ENCODE measurements at places on chromosomes 2 and 18.

DNA sequence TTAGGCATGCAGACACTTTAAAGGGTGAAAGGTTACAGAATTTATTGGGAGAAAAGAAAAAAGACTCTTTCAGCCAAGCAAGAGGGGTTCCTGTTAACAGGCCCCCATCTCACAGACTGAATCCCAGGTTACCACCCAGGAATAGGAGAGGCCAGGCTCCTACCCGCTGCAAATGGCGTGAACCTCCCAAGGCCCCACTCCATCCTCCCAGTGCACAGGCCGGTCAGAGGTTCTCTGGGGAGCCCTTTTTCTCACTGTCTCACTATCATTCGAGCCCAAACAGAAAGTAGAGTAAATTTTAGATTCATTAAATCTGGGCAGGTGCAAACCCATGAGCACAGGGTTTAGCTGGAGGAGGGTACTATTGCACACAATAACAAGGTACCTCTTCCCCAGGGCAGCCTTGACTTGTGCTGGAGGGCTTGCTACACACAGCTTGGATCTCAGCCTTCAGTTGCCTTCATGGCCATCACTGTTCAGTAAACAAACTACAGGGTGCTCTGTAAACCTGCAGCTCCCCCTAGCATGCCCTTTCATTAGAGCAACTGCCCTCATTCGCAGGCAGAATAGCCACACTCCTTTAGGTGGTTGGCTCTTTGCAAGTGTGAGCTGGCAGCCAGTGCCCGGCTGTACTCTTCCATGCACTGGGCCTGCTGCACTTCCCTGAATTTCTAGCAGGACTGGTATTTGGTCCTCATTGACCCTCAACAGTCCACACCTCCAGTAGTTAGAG, 7.3 kb upstream of the PLEK start:
- DNase-seq: no peak

GRCh38 chr2:10638093-10638492, 51.7 kb downstream of the NOL10 start:
- no peak for DNase-seq

GRCh38 chr2:97645112-97645694, 659 bp upstream of the COX5B start:
- DNase-seq: no peak

DNA sequence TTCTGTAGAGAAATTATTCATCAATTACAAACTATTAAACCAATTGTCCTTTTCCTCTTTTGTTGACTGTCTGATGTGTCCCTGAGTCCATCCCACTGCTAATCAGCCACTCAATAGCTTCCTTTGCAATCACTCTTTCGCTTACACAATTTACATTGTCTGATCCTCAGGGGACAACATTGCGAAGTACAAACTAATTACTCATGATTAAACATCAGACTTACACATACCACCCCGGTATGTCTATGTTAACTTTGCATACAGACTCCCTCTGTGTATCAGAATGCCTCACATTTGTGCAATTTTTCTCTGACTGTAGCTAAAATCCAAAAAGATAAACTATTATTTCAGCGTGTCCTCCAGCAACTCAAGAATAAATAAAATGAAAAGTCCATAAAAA, 264.4 kb upstream of the REV1 start:
- DNase-seq: no peak

GRCh38 chr2:84856787-84857186, 24.1 kb downstream of the TRABD2A start:
- no peak for DNase-seq

DNA sequence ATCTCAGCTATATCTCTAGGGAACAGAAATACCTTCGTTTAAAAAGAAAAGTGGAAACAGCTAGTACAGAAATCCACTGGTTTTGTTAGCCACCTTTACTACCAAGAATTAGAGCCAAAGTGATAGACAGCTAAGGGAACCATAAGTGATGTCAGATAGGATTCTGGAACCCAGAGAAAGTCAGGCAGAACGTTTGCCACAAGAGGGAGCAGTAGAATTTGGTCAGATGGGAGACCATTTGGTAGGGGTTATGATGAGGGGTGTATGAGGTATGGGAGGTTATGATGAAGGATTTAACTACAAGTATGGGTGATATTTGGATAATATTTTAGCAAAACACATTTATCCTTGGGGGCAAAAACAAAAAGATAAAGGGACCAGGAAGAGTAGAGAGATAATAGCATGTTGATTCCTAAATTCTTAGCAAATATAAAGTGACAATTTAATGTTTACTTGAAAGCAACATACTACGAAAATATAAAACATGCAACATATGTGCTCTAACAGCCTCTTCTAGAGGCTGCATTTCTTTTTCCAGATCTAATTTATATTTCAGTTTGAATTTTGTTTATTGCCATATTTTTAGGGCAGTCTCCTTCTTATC, 3.3 kb downstream of the SLC8A1 start:
- no peak for DNase-seq

GRCh38 chr18:14914121-14914520, 166.1 kb downstream of the ANKRD30B start:
- no peak for DNase-seq

- DNase-seq: no peak
Measured at GRCh38 chr2:128439791-128440665, 121.4 kb upstream of the HS6ST1 start.

GRCh38 chr2:51153236-51153635, 121.3 kb upstream of the NRXN1 start:
- no peak for DNase-seq

GRCh38 chr2:60148716-60149115, 404.7 kb downstream of the BCL11A start:
- no peak for DNase-seq

DNA sequence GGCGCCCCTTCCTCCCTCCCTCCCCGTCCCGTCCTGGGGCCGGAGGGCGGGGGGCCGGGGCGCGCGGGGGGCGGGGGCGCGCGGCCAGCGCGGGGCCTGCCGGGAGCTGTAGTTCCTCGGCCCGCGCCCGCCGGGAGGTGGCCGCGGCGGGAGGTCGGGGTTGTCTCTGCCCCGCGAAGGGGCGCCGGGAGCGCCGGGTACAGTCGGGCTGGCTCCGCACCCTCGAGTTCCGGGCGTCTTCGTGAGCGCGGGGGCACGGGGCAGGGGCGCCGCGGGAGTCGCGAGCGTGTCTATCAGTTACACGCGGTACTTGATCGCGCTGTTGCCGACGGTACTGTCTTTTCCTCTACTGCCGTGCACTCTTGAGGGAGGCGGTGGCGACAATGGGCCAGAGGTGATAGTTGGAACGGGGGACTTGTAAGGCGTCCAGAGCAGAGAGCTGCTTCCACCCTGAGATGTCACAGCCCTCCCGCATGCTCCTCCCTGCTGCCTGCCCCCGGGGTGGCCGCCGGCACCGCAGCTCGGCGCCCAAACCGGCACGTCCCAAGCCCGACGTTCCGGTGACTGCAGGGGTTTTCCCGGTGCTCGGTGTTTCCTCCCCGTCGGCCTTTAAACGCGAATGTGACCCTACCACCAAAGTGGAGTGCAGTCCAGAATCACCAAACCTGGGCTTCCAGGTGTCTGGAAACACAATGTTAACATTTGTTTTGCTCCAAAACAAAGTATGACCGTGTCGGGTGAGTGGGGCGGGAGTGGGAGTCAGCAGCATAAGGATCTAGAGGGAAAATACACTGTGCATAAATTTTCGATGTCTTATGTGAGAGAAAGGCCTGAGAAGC, at the start of gene PRKD3:
Gene PRKD3 (minus strand): TSS at position 48 of the 839 bp plus-strand sequence. CDS start 8,309 bp downstream, outside the sequence.
- no peak for DNase-seq

DNA sequence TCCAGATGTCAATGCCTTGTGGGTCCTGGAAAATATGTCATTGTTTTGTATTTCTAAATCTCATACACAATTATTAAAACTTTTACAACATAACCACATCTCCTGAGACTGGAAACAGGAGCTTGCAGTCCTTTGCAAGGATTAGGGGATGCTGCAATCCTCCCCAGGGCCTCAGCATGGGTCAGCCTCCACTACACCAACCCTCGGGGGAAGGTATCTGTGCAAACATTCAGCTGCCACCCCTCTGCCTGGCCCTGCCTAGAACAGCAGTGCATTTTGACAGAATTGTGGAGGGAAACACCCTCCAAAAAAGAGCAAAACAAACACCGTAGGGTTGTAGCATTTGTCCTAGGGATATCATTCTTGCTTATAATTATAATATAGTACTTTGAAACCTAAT, 4.2 kb upstream of the UPP2 start:
- DNase-seq: no peak

- DNase-seq: no peak
Measured at GRCh38 chr2:241150660-241151530, 628 bp downstream of the PPP1R7 start.

GRCh38 chr18:31973929-31974546, 31.1 kb upstream of the TRAPPC8 start:
- no peak for DNase-seq

DNA sequence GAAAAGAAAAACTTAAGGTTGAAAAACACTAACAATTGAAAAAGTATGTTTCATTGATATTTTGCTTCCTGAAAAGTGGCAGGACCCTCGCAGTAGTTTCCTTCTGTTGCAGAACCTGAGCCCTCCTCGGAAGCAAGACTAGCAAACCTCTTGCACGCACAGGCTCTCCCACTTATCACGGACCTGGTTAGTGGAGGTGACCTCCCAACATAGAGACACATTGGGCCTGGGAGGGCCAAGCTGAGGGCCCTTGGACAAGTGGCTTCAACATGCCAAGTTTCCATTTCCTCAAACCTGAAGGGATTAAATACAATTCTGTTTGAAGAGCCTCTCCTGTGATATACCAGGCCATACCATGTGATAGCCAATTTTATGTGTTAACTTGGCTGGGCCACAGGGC, 133.4 kb upstream of the AGAP1 start:
- no peak for DNase-seq

GRCh38 chr2:43569921-43570320, 25.9 kb downstream of the THADA start:
- DNase-seq: no peak

GRCh38 chr2:121161272-121161671, 123.7 kb downstream of the TFCP2L1 start:
- DNase-seq: no peak

GRCh38 chr2:60447943-60448342, 105.5 kb downstream of the BCL11A start:
- DNase-seq: no peak

DNA sequence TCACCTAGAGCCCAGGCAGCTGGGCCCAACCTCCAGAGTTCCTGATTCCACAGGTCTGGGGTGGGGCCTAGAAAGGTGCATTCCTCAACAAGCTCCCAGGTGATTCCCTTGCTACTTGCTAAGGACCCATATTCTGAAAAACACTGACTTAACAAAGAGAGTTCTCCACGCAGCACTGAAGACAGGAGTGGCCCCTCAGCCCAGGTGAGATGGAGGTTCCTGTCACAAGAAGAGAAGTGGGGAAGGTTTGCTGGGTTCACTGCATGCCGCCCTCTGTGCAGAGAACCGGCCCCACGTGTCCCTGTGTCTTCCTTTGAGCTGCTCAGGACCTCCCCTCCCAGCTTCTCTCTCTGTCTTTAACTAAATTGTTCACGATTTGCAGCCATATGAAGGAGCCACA, 201.4 kb upstream of the DDX18 start:
- no peak for DNase-seq

DNA sequence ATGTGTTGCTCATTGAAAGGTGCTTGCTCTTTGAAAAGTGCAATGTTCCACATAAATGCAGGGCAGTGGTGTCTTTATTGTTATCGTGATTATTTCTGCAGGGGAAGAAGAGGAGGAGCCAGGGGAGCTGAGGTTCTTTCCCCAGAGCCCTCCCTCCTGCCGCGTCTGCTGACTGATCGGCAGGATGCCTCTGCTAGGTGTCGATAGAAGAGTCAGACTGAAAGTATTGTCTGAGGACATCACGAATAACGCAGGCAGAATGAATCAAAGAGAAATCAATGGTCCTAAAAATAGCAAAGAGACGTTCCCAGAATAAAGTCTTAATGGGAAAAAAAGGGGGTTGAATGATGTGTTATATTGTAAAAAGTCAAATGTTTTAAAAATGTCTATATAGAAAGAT, 47.4 kb upstream of the SIX3 start:
- DNase-seq: no peak

GRCh38 chr2:178484245-178485041, 4.2 kb downstream of the PLEKHA3 start:
- DNase-seq: no peak

- no peak for DNase-seq
Measured at GRCh38 chr2:150125708-150126107, 361.8 kb downstream of the RND3 start.

- no peak for DNase-seq
Measured at GRCh38 chr2:237177986-237178385, 92.3 kb downstream of the COPS8 start.

GRCh38 chr2:47697000-47697601, 85.8 kb upstream of the MSH6 start:
- DNase-seq: no peak

- no peak for DNase-seq
Measured at GRCh38 chr2:234939576-234939975, 12.2 kb upstream of the SH3BP4 start.

- no peak for DNase-seq
Measured at GRCh38 chr2:37323176-37323780, 1.4 kb downstream of the PRKD3 start.

- DNase-seq: no peak
Measured at GRCh38 chr2:157620956-157621355, 7.7 kb downstream of the ACVR1C start.

- DNase-seq: no peak
Measured at GRCh38 chr2:189798312-189799029, 14.2 kb downstream of the PMS1 start.

- DNase-seq: no peak
Measured at GRCh38 chr2:126936219-126936723, 37.6 kb downstream of the TEX51 start.

- no peak for DNase-seq
Measured at GRCh38 chr2:128750328-128751165, 431.9 kb upstream of the HS6ST1 start.

DNA sequence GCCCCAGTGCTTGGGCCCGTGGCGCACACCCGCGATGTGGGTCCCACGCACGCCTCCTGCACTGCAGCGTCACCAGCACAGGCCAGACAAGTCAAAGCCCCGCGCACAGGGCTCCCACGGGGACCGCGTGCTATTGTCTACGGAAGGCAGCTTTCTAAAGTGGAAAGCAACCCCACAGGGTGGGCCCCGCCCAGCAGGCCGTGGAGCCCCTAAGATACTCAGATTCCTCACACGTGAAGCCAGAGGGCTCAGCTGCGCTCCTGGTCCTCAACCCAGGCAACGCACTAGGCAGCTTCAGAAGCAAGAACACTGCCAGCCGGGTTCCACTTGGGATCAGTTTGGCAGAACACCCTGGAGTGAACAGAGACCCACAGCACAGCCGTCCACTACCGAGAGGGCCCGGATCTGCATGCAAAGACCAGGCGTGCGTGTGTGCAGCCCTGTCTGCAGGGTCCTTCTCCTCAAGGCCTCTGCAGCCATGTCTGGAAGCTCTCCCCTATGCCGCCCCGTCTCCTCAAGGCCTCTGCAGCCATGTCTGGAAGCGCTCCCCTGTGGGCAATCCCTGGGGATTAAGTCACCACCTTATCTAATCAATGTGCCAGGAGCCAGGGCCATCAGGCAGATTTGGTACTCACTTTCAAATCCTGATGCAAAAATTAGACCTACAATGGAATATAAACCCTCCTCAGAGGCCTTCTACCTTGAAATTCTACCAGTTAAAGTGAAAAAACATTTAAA, 231.3 kb downstream of the HDAC4 start:
- DNase-seq: no peak
